Naive B cell (primary cell): ENCODE measurements at places on chromosomes 6 and 20. TPM values are rescaled to one million over a fixed set of nuclear protein-coding genes. Genes with fewer than 3 reads are reported as not detected.
A peak's percentile ranks its signal among the peaks of the same experiment; 100 is the strongest.

Gene TSBP1
- polyA plus RNA-seq = not detected

Gene THBD
- polyA plus RNA-seq = not detected

Gene DACT2
- not detected for polyA plus RNA-seq

Gene ALDH5A1
- 18.9 TPM for polyA plus RNA-seq

Gene CPXM1
- not detected for polyA plus RNA-seq

Gene ADTRP
- not detected for polyA plus RNA-seq

Gene PAK5
- polyA plus RNA-seq = not detected

- DNase-seq = no peak
Measured at GRCh38 chr20:1800180-1800579, 95.0 kb upstream of the SIRPA start.

GRCh38 chr6:89379281-89379680, 26.8 kb upstream of the UBE2J1 start:
- DNase-seq = no peak

DNA sequence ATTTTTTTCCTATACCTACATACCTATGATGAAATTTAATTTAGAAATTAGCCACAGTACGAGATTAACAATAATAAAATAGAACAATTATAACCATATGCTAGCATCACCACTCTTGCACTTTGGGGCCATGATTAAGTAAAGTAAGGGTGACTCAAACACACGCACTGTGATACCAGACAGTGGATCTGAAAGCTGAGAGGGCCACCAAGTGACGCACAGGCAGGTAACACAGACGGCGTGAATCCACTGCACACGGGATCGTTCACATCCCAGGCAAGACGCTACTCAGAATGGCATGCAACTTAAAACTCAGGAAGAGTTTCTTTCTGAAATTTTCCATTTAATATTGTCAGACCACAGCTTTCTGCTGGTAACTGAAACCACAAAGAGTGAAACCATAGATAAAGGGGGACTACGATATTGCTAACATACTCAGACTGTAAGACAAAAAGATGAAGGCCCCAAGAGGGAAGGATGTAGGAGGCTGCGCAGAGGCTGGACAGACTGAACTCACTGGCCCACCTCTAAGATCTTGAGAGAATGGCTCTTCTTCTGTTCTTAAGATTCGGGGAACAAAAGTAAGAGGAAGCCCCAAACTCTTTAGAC, 17.9 kb downstream of the RRBP1 start:
- DNase-seq = no peak

- no peak for DNase-seq
Measured at GRCh38 chr20:49595811-49596561, 28.0 kb upstream of the PTGIS start.

DNA sequence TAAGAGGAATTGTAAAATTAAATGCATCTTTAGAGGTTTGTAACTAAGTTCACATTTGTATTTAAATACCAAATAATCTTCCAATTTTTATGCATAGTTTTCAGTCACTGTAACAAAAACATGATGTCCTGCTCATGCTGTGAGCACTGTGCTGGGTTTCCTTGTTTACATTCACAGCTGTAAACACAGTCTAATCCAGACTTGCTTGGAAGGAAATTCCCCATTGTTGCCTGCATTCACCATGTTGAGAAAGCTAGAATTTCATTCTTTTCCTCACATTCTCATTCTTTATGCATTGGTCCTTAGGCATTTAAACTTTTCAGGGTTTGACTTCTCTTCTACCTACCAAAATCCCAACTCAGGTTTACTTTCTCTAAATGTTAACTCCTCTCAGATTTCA, 242.0 kb upstream of the TBX18 start:
- no peak for DNase-seq

- DNase-seq = no peak
Measured at GRCh38 chr6:167276772-167277533, 14.2 kb upstream of the UNC93A start.

DNA sequence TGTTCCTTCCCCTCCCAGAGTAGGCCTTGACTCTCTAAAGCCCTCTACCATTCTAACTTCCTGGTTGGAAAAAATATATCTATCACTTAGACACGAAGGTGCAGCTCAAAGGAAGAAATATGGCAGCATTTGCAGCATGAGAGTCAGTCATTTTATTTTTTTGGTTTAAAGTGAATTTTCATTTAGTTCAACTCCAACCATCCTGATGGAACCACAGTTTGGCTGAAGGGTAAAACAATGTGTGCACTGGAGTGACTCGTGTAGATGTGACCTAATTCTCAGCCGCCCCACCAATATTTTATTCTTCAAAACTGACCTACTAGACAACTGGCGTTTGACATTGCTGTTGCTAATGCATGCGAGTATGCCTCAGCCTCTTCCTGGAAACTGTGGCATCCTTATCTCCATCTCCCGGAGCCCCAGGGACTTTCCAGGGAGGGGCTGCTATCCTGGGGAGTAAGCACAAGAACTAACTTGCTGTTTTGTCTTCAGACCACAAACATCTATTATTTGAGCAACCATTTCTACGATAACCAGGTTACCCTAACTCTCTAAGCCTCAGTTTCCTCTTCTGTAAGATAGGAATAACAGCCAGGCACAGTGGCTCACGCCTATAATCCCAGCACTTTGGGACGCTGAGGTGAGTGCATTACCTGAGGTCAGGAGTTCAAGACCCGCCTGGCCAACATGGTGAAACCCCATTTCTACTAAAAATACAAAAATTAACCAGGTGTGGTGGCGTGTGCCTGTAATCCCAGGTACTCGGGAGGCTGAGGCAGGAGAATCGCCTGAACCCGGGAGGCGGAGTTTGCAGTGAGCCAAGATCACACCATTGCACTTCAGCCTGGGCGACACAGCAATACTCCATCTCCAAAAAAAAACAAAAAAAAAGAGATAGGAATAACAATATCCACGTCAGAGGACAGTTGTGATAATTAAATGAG, 148.7 kb upstream of the JARID2 start:
- DNase-seq = no peak

DNA sequence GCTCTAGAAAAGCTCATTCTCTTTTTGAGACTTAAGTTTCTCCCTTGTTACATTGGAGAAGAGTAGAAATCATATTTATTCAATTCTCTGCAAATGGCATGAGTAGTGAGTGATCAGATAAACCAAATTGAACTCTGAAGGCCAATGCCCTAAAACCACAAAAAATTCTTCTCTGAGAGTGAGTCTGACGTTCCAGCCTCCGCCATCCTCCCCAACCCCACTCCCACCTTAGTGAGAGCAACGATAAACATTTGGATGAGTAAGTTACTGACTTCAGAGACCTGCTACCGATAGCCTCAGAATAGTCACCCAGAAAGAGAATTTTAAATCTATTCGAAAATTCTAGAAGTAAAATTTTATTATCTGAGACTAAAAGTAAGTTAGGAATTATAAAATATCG, 94.6 kb downstream of the TFAP2A start:
- no peak for DNase-seq

GRCh38 chr6:63640062-63640461, 4.5 kb downstream of the PHF3 start:
- DNase-seq = no peak

DNA sequence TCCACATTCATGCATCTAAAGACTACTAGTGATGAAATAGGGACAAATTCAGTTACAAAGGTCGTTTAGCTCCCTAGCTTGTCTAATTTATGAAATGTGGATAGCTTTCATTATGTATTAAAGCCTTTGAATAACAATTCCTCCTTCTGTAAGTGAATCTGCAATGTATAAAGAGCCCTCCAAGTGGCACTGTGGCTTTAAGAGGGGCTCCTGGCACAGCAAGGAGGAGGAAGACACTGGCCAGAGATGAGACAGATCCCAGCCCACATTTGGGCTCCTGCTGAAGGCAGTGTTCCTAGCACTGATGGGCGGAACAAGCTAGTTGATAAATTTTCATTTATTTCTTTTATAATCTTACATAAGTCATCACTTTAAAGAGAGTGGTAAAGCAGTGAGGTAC, 17.6 kb upstream of the FUCA2 start:
- no peak for DNase-seq

DNA sequence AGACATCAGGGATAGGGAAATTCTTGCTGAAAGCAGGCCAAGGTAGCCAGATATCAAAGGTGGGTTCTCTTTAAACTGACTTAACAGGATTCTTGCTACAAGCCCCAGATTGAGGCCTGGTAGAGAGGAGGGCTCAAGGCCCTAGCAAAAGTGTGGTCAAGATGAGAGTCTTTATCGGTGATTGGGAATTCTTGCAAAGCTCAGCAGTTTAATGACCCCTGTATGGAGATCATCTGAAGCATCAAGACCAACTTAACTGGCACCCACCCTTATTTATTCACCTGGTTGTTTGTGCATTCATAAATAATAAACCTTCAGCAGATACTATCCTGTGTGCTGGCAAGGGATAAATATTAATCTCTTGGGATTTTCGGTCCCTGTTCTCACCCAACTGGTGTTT, 6.3 kb downstream of the FAM120B start:
- DNase-seq = no peak

GRCh38 chr20:9686455-9686854, 152.4 kb downstream of the PAK5 start:
- no peak for DNase-seq

DNA sequence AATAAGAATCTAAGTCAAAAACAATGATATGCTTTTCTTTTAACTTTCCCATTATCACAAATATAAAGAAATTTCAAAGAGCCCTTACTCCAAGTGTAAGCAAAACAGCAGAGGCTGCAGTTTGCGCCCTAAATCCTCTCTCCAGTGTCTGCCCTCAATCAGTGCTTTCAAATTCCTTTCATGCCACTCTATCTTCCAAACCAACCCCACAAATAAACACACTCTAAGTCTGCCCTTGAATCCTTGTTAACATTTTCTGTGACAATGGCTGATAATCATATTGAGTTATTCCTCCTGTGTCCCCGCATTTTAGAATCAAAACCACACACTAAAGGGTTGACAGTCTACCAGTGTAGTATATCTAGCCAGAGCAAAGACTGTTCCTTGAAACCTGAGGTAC, 317.9 kb upstream of the MARCKS start:
- no peak for DNase-seq

DNA sequence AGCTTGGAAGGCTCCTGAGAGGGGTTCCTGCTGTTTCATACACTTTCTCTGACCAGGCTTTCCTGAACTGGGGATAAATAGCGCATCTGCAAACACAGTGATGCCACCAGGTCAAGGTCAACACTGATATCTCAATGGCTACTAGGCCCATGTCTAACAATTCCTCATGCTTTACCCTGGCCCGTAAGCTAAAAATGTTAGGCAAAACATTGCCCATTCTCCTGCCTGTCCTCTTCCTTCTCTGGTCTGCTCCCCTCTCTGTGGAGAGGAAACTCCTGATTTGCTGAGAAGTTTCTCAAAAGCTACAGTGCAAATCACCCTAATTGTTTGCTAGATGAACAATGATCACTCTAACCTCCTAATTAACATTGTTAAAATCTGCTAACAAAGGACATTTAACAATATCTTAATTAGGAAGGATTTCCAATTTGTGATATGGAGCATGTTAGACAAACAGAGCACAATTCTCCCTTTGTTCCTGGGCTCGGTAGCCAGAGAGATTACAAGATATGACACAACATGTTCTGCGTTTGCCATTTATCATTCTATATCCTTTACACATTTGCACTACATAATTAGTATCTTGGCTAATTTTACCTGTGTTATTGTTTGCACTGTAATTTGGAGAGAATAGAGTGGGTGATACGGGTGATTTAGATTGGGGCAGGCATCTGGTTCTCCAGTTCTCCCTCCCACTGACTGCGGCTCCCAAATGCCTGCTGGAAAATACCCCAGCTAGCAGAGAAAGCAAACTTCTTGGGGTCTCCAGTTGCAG, 266.8 kb downstream of the CD83 start:
- no peak for DNase-seq

DNA sequence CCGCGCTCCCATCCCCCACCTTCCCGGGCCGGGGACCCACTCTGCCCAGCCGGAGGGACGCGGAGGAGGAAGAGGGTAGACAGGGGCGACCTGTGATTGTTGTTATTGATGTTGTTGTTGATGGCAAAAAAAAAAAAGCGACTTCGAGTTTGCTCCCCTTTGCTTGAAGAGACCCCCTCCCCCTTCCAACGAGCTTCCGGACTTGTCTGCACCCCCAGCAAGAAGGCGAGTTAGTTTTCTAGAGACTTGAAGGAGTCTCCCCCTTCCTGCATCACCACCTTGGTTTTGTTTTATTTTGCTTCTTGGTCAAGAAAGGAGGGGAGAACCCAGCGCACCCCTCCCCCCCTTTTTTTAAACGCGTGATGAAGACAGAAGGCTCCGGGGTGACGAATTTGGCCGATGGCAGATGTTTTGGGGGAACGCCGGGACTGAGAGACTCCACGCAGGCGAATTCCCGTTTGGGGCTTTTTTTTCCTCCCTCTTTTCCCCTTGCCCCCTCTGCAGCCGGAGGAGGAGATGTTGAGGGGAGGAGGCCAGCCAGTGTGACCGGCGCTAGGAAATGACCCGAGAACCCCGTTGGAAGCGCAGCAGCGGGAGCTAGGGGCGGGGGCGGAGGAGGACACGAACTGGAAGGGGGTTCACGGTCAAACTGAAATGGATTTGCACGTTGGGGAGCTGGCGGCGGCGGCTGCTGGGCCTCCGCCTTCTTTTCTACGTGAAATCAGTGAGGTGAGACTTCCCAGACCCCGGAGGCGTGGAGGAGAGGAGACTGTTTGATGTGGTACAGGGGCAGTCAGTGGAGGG, 2.8 kb downstream of the SOX4 start:
- peak; percentile 42 for DNase-seq

- DNase-seq = no peak
Measured at GRCh38 chr6:23630726-23631635, 495.0 kb upstream of the NRSN1 start.

GRCh38 chr20:20303742-20304141, 64.2 kb upstream of the INSM1 start:
- no peak for DNase-seq

DNA sequence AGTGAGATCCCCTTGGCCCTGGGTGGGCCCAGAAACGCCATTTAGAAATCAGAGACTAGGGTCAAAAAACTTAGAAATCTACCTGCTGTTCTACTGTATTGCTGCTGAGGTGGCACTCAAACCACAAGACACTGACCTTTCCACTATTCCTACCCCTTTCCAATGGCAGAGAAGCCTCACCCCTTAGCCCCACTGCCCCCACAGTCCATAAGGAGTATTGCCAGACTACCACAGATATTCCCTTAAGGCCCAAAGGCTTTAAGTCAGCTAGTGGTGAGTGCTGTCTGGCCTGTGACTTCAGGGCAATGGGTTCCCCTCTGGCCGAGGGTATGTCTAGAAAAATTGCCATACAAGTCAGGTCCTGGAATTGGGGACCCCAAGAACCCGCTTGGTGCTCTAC, 656.1 kb downstream of the COL12A1 start:
- no peak for DNase-seq

DNA sequence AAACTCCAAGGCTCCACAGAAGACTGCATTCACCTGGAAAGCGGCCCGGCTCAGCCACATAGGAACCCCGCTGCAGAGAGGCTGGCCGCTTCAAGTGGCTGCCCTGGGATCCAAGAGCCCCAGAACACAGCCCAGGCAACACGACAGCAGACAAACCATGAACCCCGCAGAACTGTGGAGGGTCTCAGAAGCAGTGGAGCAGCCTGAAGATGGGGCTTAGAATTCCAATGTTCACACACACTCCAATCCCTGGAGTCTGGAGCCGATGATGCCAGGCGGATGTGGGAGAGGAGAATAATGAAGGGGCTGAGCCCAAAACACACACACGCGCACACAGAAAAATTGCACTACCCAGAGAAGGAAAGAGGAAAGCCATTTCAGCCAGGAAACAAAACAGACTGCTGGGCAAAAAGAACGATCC, 52.4 kb downstream of the NINL start:
- DNase-seq = no peak
